ENCODE measurements at places on chromosomes 6 and 20. TPM values are rescaled to one million over a fixed set of nuclear protein-coding genes. Genes with fewer than 3 reads are reported as not detected.

The NR2E1 gene
- total RNA-seq, result not detected

The LY86 gene
- not detected for total RNA-seq

The BPI gene
- 0.12 TPM for total RNA-seq

The EEF1A2 gene
- total RNA-seq, result 0.09 TPM

The EFCAB8 gene
- total RNA-seq, result not detected

The C20orf144 gene
- total RNA-seq, result not detected

The PGC gene
- not detected for total RNA-seq

The MLN gene
- total RNA-seq, result not detected

The MRPS18B gene
- total RNA-seq, result 43.6 TPM

The TSBP1 gene
- not detected for total RNA-seq

The LRRC73 gene
- total RNA-seq, result 1.5 TPM

The HFE gene
- 8.7 TPM for total RNA-seq

The GLP1R gene
- not detected for total RNA-seq

The PCMT1 gene
- total RNA-seq, result 88.1 TPM

The C20orf141 gene
- total RNA-seq, result 0.47 TPM

The HUS1B gene
- not detected for total RNA-seq

The SAMD10 gene
- total RNA-seq, result 0.09 TPM

The DEFB112 gene
- not detected for total RNA-seq

The OLIG3 gene
- total RNA-seq, result not detected

The LINC00237 gene
- not detected for total RNA-seq

The TXLNB gene
- 0.51 TPM for total RNA-seq

The UNC5CL gene
- total RNA-seq, result 0.12 TPM

The RIPOR2 gene
- total RNA-seq, result 35.2 TPM

The RNF182 gene
- total RNA-seq, result 0.70 TPM

The SLPI gene
- 19.5 TPM for total RNA-seq

The MYBL2 gene
- total RNA-seq, result 2.6 TPM

The NANP gene
- 7.2 TPM for total RNA-seq

The SLC17A9 gene
- 5.0 TPM for total RNA-seq

The RBM12 gene
- total RNA-seq, result 21.0 TPM

The PCNA gene
- total RNA-seq, result 43.3 TPM

The HLA-F gene
- 0.26 TPM for total RNA-seq

The OPN5 gene
- total RNA-seq, result not detected

The ARHGAP40 gene
- not detected for total RNA-seq

The SYCP2 gene
- 0.47 TPM for total RNA-seq

The FOXF2 gene
- total RNA-seq, result 4.5 TPM

The SLC17A1 gene
- total RNA-seq, result not detected

The OR2H2 gene
- total RNA-seq, result not detected

The TRAPPC3L gene
- not detected for total RNA-seq

The RAB44 gene
- not detected for total RNA-seq

The ENPP5 gene
- 0.51 TPM for total RNA-seq

The RHAG gene
- not detected for total RNA-seq

The PDE7B gene
- 7.5 TPM for total RNA-seq

The LAMA4 gene
- 170 TPM for total RNA-seq

The TEAD3 gene
- total RNA-seq, result 29.2 TPM

The KCNK5 gene
- not detected for total RNA-seq

The JAG1 gene
- 18.6 TPM for total RNA-seq
